Fibroblast of pulmonary artery (primary cell): ENCODE measurements at places on chromosomes 5 and 9.

DNA sequence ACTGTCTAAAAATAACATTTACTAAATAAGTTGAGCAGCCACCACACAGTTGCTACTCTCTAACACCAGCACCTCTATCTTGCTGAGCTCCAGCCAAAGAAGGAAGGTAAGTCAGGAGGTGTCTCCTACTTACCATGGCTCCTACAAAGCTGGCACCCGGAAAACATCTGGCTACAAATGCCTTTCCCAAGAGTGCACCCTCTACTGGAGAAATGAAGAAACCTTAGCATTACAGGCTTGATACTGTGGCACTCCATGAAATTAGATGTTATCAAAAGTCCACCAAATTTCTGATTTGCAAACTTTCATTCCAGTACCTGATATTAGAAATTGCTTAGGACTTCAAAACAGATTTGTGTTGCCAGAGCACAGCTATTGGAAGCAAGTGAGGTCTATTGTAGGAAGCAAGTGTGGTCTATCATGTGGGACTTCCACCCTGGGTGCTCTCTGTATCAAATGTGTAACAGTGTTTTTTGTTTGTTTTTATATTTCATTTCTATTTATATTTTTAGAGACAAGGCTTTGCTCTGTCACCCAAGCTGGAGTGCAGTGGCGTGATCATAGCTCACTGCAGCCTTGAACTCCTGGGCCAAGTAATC is 25.7 kb upstream of the RFK start:
- peak; percentile 40 for DNase-seq

DNA sequence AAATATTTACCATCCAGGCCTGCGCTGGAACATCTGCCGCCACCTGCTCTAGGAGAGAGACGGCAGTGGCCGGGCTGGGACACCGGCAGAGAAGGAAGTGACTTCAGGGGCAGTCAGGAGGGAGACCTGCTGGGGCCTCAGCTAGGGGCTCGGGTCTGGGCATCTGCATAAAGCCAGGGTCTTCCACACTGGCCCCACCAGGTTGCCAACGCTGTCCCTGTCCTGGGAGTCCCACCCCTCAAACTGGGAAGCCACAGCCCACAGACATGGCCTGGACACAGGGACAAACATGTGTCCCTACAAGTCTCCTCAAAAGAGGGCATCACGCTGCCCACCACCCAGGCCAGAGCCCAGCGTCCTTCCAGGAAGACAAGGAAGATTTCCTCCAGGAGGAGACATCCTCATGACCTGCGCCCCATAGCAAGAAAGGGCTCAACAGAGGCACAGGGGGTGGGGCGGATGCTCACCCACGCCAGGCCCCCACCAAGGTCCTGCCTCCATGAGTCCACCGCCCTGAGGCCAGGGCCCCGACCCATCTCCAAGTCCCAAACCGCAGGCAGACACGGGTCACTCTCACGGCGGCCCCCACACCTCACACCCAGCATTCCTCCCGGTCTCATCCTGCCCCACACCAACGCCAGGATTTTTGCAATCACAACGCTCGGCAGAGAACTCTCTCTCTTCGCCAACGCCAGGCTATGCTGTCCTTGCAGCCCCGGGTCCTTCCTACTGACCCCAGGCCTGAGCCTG is 9.0 kb downstream of the VAV2 start:
- DNase-seq, result no peak

GRCh38 chr9:1528456-1528855 is 478.3 kb downstream of the DMRT2 start:
- DNase-seq, result no peak

DNA sequence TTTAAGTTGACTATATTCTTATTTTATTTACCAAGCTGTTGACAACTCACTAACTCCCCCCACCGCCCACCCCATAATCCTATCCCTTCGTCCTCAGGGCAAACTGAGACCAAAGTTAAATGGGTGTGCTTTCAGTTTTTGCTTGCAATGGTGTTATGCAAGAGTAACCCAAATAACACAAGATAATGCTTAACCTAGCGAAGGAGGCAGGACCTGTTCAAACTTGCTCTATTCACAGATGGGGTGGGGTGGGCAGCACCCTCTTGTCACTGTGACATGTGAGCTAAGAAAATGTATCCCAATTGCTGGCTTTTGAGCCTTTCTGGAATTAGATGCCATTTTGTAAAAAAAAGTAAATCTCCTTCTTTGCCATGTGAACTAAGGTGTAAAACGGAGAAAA is 40.4 kb downstream of the GLIS3 start:
- no peak for DNase-seq

- no peak for DNase-seq
Measured at GRCh38 chr5:56822981-56823380, 7.6 kb downstream of the MAP3K1 start.

DNA sequence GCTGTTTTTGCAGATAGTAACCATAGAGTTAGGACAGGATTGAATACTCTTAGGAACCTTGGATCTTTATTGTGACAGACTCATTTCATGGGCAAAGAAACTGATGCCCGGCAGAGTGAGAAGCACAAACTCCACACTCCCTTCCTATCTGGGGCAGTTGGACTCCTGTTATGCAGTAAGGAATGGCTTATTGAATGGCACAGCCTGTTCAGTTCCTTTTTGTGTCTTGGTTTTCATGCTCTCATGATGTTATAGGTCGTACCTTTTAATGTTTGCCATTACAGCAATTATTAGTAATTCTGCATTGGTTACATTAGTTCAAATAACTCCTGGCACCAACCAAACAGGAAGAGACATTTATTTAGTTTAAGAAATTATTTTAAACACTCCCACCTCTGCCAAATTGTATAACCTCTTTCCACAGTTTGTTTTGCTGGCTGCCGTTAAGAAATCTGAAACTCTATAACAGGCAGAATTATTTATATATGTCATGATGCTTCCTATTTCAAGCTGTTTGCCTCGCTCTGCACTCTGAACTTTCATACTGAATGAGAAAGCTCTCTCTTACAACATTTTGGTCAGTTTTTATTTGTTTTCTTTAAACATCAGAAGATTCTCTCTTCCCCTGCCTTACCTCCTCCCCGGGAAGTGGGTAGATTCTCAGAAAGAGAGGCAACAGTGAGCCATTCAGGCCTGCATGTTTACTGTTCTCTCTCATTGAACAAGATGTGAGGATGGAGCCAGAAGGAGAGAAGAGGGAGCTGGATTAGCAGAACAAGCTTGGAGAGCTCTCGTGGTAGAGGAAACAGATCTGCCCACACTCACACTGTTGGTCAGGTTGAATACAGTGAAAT is 144.4 kb downstream of the ARHGEF28 start:
- no peak for DNase-seq

GRCh38 chr9:122377241-122378164 is 6.7 kb downstream of the PTGS1 start:
- no peak for DNase-seq

DNA sequence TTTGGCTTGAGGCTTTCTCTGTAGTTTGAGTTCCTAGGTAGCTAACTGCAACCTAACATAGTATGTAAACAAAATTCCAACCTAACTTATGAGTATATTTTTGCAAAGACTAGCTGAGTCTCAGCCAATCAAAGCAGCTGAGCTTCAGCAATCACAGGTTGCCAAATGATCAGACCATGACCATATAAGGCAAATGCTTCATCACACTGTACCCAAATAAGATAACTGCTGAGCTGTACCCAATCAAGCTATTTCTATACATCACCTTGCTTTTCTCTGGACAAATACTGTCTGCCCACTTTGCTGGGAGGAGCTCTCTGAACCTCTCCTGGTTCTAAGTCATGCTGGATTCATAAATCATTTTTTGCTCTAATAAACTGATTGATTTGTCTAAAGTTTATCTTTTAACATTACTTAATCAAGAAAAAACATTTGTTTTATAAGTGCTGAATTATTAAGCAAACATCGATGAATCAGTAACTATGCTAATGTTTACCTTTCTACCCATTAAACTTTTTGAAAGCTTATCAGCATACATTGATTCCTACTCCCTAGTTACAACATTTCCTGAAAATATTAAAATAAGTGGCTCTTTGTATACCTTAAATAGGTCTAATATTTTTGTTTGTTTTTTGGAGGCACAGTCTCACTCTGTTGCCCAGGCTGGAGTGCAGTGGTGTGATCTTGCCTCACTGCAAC is 129.7 kb upstream of the PCA3 start:
- peak; percentile 83 for DNase-seq

GRCh38 chr9:71703172-71703872 is 65.0 kb downstream of the CEMIP2 start:
- peak; percentile 53 for DNase-seq

GRCh38 chr5:138725153-138725817 is 27.9 kb upstream of the CTNNA1 start:
- DNase-seq, result peak; percentile 66

- DNase-seq, result no peak
Measured at GRCh38 chr5:177301503-177302165, 1.9 kb downstream of the RAB24 start.

DNA sequence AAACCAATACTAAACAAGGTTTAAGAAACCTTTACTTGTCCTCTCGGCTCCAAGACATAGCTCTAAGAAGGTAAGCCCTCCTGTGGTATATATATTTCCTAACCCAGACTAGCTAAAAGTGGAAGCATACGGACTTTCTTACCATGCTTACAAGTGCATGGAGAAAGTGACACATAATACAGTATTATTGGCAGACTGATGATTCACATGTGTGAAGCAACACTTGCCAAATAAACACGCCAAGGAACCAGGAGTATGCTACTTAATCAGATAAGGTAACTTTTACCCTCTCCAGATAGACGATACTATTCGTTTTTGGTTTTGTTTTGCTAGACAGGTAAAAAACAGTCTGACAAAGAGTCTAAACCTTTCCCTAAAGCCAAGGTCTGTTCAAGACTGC is 264.1 kb downstream of the MLLT3 start:
- peak; percentile 45 for DNase-seq

GRCh38 chr5:137355708-137356107 is 143.4 kb downstream of the SPOCK1 start:
- DNase-seq, result no peak

DNA sequence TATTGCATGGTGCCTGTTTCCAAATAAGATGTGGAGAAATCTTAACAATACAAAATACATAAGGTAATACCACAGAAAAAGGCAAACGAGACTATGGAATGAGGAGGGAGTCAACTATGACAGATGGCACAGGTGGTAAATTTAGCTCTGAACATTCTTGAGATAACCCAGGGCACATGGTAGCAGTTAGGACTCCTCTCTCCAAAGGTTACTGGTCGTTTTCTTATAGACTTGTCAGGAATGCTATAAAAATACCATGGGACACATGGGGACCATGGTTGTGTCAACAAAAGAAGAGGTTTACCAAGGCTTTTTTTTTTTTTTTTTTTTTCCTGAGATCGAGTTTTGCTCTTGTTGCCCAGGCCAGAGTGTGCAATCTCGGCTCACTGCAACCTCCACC is 209.4 kb upstream of the RFX3 start:
- no peak for DNase-seq

GRCh38 chr5:125393221-125393815 is 646.9 kb upstream of the ZNF608 start:
- DNase-seq, result no peak

DNA sequence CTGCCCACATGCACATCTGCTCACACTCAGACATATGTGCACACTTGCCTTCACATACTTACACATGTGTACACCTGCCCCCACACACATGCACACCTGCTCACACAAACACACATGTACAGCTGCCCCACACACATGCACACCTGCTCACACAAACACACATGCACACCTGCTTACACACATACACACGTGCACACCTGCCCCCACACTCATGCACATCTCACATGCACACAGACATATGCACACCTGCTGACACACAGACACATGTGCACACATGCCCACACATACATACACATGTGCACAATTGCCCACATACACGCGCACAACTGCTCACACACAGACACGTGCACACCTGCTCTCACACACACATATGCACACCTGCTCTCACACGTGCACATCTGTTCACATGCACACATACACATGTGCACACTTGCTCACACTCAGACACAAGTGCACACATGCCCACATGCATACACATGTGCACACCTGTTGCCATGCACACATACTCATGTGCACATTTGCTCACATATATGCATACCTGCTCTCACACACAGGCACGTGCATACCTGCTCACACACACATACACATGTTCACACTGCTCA is 147.8 kb upstream of the FOXD4L5 start:
- DNase-seq, result no peak

- no peak for DNase-seq
Measured at GRCh38 chr9:95670122-95670521, 153.4 kb upstream of the PTCH1 start.

GRCh38 chr5:107254214-107254901 is 416.4 kb downstream of the EFNA5 start:
- DNase-seq, result no peak
